Hematopoietic multipotent progenitor cell treated with erythropoietin and hydrocortisone succinate and interleukin-3 and kit ligand, for 4 days (in vitro differentiated cells): ENCODE measurements at places on chromosomes 12 and 14.

DNA sequence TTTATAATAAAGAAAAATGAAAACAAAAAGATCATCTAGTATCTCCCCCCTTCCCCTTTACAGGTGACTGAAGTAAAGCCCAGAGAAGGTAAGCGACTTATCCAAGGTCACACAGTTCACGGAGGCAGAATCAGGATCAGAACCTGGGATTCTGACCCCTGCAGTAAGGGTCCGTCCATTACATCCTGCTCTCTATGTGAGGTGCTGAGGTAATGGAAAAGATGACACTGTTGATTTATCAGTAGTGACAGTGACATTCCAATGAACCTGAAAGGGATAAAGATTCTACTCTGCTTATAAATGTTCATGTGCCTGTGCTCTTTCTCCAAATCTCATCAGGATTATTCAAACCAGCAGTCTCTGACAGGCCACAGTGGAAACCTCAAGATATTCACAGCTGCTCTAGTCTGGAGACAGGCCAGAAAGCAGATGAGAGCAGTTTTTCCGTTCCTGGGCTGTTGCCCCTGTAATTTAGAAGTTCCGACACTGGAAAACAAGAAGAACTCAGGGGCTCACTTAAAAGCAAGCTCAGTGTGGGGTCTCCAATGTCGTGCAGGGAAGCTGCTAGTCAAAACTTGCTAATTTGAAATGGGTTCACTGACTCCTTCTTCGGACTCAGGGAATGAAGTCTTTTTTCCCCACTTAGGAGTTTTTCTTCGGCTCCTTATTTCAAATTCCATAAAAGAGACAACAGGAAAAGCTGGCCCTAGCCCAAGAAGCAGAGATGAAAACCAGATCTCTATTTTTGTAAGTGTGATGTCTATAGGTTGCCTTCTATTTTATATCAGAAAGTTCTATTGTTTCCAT lies 131.8 kb upstream of the EEA1 start:
- DNase-seq, result no peak

DNA sequence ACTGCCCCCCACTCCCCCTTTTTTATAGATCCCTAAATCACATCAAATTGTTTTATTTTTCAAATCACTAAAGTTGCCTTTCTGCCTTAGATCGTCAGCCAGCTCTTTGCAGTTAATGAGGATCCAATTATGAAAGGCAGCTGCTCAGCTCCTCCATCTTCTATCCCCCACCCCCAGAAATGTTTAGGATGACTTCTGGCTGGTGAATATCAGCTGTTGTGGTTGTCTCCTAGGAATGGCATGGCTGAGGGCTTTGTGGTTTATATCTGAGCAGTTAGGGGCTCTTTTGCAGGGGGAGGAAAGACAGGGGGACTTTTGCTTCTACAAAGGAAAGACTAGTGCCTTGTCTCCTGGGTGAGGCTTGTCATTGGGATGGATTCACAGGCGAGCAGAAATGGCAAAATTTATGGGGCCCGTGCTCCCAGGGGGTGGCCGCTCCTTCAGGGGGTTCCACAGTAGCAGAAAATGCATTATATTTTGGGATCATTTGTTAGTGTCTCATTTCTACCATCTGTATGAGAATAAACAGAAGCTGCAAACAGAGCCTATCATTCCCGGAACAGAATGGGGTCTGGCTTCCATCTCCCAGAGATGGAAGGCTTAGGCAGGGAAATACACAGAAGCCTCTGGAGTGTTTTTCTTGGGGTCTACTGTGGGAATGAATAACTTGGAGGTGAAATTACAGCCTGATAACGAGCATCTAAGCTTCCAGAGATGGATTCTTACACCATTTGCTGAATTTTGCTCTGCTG lies 6.5 kb downstream of the JDP2 start:
- DNase-seq, result no peak

DNA sequence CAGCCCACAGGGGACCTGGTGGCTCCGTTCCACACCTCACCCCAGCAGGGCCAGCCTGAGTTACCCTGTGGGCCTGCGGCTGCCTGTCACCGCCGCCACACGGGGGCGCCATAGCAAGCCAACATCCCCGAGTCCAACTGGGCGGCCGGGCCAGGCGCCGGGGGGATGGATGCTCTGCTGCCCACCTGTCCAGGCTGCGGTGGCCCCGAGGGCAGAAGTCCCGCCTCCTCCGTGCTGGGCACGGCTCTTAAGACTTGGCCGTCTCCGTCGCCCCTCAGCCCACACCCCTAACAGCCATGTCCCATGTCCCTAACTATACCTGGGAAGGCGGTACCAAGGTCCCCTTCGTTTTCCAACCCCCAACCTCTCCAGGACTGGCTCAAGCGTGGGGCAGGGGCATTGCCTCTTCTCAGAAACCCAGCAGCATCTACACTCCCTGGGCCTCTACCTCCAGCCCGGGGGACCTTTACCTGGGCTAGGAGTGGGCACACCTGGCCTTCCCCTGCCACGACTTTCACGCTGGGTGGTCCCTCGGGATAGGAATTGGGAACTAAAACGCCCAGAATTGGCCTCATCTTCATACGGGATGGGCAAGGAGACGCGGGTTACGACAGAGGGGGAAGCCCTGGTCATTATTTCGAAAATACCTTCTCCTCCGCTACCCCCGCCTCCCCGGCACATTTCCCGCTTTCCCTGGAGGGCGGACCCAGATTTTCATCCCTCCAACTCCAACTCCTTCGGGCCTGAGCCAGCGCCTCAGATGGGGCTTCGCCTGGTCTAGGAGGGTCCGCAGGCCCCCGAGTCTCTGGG lies 1.1 kb upstream of the CYP46A1 start:
- DNase-seq, result peak; percentile 87

- DNase-seq, result no peak
Measured at GRCh38 chr14:75720842-75721498, 59.9 kb downstream of the TTLL5 start.

GRCh38 chr14:30355431-30355913 lies 203.5 kb upstream of the G2E3 start:
- DNase-seq, result no peak

- DNase-seq, result no peak
Measured at GRCh38 chr14:78297858-78298257, 127.7 kb downstream of the NRXN3 start.

DNA sequence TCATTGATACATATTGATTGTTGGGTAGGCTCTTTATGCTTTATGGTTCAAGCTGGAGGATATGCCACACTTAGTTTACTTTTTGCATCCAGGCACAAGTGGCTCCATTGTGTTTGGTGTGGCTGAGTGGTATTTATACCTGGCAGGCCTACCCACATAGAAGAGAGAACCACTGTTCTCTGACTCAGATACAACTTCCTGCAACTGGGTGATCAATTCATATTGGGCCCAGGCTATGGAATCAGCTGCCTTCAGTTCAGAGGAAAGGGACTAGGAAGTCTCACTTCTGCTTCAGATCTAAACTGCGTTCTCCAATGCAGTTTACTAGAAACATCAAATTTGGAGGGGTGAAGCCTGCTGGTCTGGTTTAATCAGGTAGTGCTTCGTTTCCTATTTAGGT lies 49.8 kb upstream of the LRRK2 start:
- no peak for DNase-seq

- no peak for DNase-seq
Measured at GRCh38 chr14:101065246-101065645, 161.7 kb upstream of the RTL1 start.

DNA sequence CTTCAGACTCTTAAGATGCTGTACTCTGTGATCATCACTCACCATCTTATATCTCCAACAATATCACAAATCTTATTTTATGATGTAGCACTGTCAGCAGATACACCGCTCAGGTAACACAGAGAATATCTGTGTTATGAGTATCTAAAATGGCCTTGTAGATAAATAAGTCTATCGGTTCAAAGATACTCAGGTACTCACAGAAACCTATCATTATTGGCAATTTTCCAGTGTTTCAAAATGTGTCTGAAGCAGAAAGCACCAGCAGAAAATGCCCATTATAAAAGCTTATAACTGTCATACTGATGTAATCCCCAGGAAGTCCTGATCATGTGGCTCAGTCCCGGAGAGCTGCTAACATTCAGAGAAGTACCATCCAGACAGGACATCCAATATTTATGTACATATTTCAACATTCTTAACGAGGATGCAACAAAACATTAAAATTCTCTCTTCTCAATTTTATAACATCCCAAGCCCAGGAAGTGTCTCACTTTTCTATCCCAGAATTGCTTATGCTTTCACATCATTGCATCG lies 190.7 kb upstream of the LMNTD1 start:
- DNase-seq, result no peak
